ENCODE measurements at places on chromosomes 13 and 19. TPM values are rescaled to one million over a fixed set of nuclear protein-coding genes. Genes with fewer than 3 reads are reported as not detected.

Gene KLK2
- 6.6 TPM for total RNA-seq

Gene CRLF1
- total RNA-seq = 140 TPM

Gene TLE6
- total RNA-seq = 2.4 TPM

- H3K27ac ChIP-seq = no peak within 1 kb of the TSS
- H3K4me3 ChIP-seq = peak within 1 kb of the TSS; percentile 25
- no peaks in the 10 kb centered on the region for H3K36me3 ChIP-seq
- H3K4me1 ChIP-seq = no peaks in the 10 kb centered on the region
- no peaks in the 10 kb centered on the region for H3K27me3 ChIP-seq
- DNase-seq = peak; percentile 76
Measured at GRCh38 chr19:48933382-48933932, at the start of gene DHDH. Gene DHDH (plus strand): TSS chr19:48933699. CDS start chr19:48933722, 23 bp downstream.

- H3K4me1 ChIP-seq = no peaks in the 10 kb centered on the region
- H3K27ac ChIP-seq = no peak overlapping the region
- DNase-seq = no peak
- H3K36me3 ChIP-seq = no peaks in the 10 kb centered on the region
- H3K4me3 ChIP-seq = no peak overlapping the region
- H3K27me3 ChIP-seq = no peaks in the 10 kb centered on the region
Measured at GRCh38 chr13:43434191-43434590, 352.6 kb downstream of the ENOX1 start.
